NCI-H1694 (cell line): ENCODE measurements at places on chromosomes 4 and X.

DNA sequence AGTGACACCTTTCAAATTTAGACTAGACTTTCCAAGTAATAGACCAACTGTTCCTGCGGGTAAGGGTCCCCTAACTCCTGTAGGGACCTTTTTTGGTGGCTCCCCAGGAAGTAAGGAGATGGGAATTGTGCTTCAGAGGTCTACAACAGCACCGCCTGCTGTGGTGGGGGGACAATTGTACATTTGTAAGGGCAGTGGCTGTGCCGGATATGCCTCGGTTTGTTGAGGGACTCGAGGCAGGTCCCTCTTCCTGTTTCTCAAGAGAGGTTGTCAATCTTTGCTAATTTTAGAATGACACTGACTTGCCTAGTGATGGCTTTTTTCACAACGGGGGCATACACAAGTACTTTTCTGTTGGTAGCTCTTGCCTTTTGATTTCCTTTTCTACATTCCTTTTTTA lies 15.5 kb upstream of the HSD17B11 start:
- no peak for DNase-seq

GRCh38 chr4:63049726-63050125 lies 1359.5 kb downstream of the TECRL start:
- DNase-seq, result no peak

DNA sequence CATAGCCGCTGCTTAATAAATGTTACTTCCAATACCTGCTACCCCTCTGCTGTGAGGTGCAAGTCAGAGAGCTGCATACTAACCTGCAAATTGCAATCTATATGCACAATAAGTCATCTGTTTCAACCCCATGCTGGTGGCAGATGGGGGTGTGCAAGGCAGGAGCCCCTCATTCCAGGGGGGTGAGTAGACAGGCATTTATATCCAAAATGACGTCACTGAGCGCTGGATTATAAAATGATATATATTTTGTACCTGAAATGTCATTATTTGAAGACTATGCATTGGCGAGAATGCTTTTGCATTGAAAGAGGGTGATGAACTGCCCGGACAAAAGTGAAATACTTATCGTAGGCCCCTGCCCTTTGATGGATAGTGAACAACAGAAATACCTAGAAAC lies 24.7 kb downstream of the RBMX2 start:
- no peak for DNase-seq

- peak; percentile 11 for DNase-seq
Measured at GRCh38 chr4:79163981-79164490, 161.8 kb downstream of the NAA11 start.

DNA sequence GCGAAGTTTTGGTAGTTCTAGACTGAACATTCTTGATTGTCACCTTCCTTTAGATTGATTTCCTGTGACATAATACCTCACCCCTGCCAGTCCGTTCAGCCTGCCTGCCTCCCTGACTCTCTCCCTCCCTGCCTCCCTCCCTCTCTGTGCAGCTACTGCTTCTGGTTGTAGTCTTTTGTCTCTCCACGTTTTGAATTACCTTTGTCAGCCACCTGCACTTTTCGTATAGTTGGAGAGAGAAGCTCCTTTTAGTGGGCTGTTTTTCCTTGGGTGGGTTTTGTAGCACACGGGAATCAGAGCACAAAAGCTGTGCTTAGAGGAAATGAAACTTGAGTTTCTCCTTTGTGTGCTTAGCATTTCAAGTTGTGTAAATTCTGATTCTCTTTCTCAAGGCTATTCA lies 32.6 kb upstream of the MSMO1 start:
- no peak for DNase-seq
